ENCODE measurements at places on chromosomes 5 and 9.

DNA sequence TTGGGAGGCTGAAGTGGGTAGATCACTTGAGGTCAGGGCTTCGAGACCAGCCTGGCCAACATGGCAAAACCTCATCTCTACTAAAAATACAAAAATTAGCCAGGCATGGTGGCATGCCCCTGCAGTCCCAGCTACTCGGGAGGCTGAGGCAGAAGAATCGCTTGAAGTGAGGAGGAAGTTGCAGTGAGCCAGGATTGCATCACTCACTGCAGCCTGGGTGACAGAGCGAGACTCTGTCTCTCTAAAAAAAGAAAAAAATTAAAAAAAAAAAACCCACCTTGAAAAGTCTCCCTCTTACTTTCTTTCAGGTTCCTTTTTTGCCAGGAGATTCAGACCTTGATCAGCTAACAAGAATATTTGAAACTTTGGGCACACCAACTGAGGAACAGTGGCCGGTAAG lies 34.2 kb downstream of the CDK7 start:
- DNase-seq, result no peak

DNA sequence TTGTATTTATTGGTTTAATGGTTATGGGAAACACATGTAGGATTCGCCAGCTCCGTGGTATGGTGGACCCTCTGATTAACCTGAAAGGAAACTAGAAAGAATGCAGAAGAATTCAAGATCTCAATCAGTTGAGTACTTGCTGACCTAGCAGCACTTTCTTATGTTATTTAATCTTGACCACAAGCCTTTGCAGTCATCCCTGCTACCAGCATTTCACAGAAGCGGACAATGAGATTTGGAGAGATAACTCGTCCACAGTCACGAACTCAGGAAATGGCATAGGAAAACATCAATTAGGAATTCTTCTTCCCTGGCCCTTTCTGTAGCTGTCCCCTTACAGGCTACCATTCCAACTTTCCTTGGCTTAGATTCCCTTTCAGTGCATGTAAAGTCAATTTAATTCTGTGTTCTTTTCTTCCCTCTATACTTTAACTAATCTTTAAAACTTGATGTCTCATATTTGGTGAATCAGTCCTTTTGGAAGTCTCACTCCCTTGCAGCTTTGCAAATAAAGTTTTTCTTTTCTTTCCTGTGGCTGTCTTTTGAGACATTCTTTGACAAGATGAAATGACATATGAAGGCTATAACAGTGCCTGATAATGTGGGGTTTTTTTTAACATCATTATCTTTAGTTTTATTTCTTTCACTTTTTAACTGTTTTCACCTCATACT lies 1.3 kb upstream of the SLC44A1 start:
- no peak for DNase-seq

GRCh38 chr5:10528827-10529226 lies 35.0 kb upstream of the ANKRD33B start:
- no peak for DNase-seq

GRCh38 chr9:69433392-69433791 lies 108.4 kb downstream of the ENTREP1 start:
- DNase-seq, result no peak

- no peak for DNase-seq
Measured at GRCh38 chr5:163366757-163367156, 70.6 kb upstream of the CCNG1 start.

DNA sequence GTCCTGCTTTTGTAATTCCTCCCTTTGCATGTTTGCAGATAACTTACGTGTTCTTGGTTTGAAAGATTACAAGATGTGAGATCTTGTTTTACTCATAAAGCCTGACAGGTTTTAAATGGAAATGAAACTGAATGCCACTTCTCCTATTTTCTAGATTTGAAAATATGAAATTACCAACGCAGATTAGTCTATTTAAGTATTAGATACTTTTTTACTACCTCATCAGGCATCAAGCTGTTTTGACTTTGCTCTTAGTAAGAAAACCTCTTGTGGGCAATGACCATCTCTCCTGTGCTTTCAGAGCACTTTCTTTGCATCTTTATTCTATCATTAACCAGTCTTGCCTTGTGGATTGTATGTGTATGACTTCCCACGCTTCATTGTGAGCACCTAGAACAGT lies 3.5 kb downstream of the DMXL1 start:
- DNase-seq, result no peak

GRCh38 chr5:65451436-65451835 lies 30.3 kb downstream of the ADAMTS6 start:
- no peak for DNase-seq

DNA sequence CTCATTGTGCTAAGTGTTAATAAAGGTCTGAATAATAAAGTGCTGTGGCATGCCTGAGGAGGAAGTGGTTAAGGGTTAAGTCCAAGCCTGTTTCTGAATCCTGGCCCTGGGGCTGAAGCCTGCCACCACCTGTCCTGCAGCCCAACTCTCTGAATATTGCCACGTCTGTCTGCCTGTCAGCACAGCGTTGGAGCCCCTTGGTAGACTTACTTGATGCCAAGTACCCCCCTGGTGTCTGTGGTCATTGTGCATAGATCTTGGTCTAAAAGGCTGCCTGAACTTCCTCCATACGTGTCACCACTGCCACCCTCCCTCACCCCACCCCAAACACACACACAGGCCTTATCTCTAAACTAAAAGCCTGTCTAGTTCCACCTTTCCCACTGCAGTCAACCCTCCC lies 35.4 kb upstream of the SLC2A8 start:
- no peak for DNase-seq

- DNase-seq, result no peak
Measured at GRCh38 chr9:70390933-70391341, 23.5 kb downstream of the KLF9 start.

- no peak for DNase-seq
Measured at GRCh38 chr9:126549246-126550006, 64.3 kb upstream of the LMX1B start.

All from NCI-H1436 (cell line).